Astrocyte (in vitro differentiated cells and primary cell): ENCODE measurements at places on chromosomes 2 and 18.

- DNase-seq = no peak
Observed at GRCh38 chr2:8289111-8289510, 392.7 kb upstream of the ID2 start.

- DNase-seq = no peak
Observed at GRCh38 chr2:15931319-15931890, 8.9 kb upstream of the MYCN start.

- DNase-seq = peak; percentile 24
Observed at GRCh38 chr18:68060871-68061270, 544.4 kb upstream of the DSEL start.

DNA sequence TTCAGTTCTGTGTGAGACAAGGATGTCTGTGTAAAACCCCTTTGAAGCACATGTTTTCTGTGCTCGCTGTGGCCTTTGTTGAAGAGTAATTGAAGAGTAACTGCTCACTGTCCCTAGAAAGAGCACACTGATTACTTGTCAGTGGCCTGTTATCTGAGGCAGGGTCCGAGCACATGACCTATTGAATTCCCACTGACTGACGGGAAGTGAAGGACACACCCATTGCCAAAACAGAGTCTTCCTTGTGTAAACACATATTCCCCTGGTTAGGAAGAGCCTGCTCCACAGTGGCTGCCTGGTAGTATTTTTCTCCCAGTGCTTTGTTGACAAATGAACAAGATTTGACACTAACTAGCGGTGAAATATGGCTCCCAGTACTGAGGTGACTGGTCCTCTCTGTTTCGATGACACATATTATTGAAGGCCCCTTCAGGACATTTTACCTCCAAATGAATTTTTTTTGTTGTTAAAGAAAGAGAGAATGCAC is 148.5 kb upstream of the GYPC start:
- DNase-seq = no peak

DNA sequence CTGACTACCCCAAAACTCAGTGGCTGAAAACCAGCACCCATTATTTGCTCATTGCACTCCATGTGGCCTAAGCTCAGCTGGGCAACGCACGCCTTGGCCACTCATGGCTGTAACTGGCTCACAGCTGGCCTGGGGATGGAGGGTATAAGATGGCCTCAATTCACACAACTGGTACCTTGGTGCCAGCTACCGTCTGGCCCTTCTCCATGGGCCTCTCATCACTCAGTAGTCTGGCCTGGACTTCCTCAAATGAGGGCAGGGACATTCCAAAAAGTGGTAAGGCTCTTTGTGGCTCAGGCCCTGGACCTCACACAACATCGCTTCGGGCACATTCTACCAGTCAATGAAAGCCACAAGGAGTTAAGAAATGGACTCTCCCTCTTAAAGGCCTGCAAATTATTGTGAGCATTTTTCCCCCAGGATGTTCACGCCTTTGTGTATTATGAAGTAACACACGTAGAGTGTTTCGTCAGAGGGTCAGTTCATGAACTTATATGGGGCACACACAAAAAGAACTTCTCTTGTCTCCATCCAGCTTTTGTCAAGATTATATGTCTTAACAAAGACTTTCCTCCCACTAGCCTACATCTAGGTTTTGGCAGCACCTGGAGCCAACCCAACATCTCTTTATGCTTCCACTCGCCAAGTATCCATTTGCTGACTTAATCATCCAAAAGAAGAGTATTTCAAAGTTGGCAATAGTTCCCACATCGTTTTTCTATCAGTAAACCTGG is 145.2 kb downstream of the CCBE1 start:
- peak; percentile 22 for DNase-seq

DNA sequence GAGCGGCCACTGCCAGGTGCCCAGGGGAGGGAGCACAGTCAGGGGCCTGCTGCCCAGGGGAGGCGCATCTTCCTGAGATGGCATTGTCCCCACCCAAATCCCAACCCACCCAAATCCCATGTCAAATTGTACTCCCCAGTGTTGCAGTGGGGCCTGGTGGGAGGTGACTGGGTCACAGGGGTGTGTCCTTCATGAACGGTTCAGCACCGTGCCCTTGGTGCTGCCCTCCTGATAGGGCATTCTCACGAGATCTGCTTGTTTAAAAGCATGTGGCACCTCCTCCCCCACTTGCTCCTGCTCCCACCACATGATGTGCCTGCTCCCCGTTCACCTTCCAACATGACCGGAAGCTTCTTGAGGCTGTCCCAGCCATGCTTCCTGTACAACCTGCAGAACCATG is 27.6 kb downstream of the ANKMY1 start:
- DNase-seq = no peak

DNA sequence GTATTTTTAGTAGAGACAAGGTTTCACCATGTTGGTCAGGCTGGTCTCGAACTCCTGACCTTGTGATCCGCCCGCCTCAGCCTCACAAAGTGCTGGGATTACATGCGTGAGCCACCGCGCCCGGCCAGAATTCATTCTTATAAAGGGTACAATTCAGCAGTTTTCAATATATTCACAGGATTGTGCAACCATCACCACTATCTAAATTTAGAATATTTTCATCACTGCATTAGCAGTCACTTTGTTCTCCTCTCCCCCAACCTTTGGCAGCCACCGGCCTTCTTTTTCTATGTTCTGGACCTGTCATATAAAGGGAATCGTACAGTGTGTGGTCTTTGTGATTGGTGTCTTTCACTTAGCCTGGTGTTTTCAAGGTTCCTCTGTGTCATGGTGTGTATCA is 40.7 kb downstream of the TCF7L1 start:
- no peak for DNase-seq

- DNase-seq = no peak
Observed at GRCh38 chr2:159091976-159092375, 123.5 kb downstream of the TANC1 start.

DNA sequence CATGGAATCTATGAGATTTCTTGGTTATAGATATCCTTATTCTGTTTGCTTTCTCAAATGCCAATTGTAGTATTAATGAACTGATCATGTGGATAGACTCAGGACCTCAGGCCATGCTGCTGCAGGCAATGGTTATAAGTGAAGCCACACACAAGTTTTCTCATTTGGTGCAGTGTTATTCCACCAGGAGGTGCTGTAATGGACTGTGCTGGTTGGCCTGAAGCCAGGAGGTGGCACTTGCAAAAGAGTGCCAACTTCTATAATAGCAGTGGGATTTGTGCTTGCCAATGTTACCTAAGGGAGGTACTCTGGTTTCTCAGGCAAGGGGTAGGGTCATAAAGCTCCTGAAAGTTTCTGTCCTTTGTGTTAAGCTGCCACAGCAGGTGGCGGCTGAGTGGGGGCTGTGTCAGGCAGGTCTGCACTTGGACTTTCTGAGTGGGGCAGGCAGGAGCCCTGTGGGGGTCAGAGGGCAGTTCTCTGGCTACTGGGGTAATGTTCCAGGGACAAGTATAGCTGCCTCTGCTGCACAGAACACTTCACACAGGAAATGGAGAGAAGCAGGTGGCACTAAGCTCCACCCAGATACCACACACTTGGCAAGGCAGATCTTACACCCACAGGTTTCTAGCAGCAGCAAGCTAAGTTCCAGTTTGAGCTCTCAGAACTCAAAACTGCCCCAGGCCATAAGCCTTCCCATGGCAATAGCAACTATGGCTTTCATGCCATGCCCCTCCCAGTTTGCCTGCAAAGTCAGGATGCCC is 352.6 kb upstream of the CWC22 start:
- no peak for DNase-seq

- DNase-seq = no peak
Observed at GRCh38 chr2:53452400-53452799, 315.2 kb upstream of the CHAC2 start.

DNA sequence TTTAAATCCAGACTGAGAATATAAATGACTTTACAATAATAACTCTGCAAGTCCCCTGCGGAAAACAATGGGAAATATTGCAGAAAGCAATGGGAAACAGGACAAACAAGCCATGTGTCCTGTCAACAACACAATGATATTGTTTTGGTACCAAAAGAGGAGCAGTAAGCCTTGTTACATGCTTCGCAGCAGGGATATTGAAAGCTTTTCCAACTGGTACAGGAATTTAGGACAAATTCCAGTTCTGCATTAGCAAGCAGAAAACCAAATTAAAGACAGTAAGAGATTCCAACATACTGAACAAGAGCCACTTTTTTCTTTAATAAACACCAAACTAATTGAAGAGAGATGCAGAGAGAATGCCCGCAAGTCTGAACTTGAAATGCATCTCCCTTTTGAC is 30.0 kb downstream of the FRZB start:
- DNase-seq = no peak

DNA sequence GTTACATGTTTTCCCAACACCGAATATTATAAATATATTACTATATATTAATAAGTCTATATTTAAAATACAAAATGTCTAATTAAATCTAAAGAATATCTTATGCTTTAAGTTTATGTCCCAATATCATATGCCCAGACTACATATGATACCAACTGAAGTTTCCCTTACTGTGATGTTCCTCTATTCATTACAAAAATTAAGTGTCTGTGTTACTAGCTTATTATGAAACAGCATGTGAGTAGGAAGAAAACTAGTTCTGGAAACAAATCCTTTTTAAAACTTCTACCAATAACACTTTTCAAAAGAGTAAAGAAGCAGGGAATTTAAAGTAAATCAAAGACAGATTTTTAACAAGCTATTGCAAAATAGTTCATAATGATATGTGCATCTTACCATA is 17.8 kb downstream of the HNRNPLL start:
- DNase-seq = no peak

DNA sequence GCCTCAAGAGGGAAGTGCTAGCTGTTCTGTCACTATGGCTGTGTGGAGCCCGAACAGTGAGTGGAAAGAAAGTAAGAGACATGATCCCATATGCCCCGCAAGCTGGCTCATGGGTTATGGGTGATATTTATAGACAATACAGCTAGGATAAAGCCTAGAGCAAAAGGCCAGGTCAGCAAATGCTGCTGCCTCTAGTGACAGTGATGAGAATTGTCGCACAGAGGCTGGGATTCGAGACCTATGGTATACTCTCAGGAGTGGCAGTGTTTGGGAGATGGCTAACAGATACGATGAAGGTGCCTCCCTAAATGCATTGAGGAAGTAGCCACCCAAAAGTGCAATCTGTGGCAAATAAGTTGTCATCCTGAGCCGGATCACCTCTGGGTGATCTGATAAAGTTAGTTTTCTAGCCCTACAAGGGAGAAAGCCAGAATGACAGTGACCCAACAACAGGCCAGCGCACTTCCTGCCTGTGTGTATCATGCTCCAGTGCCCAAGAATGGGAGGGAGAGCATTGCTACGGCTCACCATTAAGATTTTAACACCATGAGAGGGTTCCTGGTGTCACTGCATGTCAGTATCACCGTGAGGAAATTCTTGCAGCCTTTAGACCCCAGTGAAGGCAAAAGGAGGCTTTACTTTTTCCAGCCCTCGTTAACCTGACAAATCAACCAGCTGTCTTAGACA is 92.2 kb upstream of the TGFA start:
- DNase-seq = no peak

- DNase-seq = no peak
Observed at GRCh38 chr18:34729264-34729663, 19.2 kb downstream of the DTNA start.
